ENCODE measurements at places on chromosomes 4 and X.

- DNase-seq = no peak
Observed at GRCh38 chr4:88447371-88448095, 9.4 kb upstream of the HERC5 start.

DNA sequence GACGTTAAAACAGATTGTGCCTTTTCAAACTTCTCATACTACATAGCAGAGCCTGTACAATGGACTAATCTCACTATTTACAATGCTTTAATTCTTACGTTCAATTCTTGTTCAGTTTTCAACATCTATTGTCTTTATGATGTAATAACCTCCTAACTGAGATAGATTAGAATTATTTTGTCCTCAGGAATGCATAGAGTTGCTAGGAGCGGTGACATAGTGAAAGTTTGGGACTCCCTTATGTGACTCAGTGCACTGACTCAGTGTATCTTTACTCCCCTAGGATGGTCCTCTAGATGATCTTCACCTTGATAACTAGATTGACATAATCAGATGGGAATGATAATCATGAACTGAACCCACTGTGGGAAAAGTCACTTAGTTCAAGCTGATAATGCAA is 151.5 kb downstream of the VEGFC start:
- DNase-seq = no peak

- no peak for DNase-seq
Observed at GRCh38 chrX:99653352-99653751, 756.7 kb downstream of the PCDH19 start.

GRCh38 chrX:3585719-3586118 is 127.7 kb downstream of the PRKX start:
- no peak for DNase-seq

- DNase-seq = no peak
Observed at GRCh38 chrX:13669246-13669737, 16.4 kb downstream of the TCEANC start.

GRCh38 chr4:90641861-90642599 is 514.8 kb downstream of the CCSER1 start:
- DNase-seq = no peak

GRCh38 chr4:74400395-74400794 is 35.5 kb downstream of the EREG start:
- no peak for DNase-seq

DNA sequence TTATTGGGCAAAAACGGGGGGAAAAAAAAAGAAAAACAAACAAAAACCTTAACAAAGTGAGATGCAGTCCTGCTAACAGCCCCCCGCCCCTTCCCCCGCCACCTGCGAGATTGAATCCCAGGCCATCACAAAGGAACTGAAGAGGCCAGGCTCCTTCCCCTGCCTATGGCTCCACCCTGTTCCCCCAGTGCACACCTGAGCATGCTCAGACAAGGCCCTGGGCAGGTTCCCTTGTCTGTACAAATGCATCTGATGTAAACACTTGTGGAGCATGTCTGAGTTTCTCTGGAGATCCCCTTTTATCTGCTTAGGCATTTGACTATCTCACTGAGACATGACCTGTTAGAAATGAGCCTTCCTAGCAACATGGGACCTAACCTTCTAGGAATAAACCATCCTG is 983.7 kb upstream of the PABPC4L start:
- no peak for DNase-seq

DNA sequence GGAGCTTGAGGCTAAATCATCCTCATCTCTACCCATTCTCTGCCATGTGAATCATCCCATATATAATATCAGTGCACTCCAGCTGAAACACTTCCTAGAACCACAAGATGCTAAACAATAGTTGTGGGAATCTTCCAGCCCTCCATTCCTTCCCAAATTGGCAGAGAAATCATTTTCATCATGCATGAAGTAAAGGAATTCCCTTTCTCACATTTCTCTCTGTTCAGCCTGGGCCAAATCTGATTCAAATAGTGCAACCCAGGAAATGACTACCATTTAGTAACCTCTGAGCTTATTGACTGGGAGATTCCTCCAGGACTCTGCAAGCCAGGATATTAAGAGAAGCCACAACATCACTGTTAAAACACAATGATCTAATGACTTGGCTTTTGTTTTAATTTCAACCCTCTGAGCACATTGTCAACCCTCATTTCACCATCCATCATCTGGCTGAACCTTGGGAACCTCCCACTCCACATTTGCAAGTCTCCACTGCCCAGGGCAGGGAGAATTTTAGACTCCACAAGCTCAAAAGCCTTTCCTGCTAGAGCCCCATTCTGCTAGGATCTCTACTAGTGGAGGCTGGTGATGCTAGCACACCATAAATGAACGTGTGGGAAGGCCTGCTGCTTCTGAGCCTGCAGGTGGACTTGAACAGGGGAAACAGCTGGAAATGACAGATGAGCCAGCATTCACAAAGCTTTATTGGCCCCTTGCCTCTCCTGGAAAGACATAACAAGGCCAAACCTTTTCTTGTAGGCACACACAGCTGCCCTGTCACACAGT is 133.9 kb downstream of the TET2 start:
- DNase-seq = no peak

- DNase-seq = no peak
Observed at GRCh38 chrX:16588266-16588665, 61.7 kb upstream of the S100G start.

GRCh38 chr4:56345458-56345857 is 41.8 kb downstream of the AASDH start:
- no peak for DNase-seq

- no peak for DNase-seq
Observed at GRCh38 chrX:131187206-131187605, 101.9 kb downstream of the IGSF1 start.

DNA sequence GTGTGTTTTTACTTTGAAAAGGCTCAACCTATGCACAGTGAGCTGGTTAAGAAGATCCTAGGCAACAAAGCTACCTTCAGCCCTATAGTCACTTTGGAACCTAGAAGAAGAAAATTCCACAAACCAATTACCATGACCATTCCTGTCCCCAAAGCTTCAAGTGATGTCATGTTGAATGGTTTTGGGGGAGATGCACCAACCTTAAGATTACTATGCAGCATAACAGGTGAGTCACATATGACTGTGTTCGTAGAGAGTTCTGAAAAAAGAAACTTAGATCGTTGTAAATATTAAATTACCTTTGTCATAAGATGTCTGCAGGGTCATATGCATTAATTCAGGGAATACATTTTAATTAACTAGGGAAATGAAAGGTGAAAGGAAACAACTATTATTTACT is 287.1 kb downstream of the ANK2 start:
- DNase-seq = no peak

- DNase-seq = no peak
Observed at GRCh38 chrX:48667509-48667908, 16.1 kb upstream of the WAS start.

DNA sequence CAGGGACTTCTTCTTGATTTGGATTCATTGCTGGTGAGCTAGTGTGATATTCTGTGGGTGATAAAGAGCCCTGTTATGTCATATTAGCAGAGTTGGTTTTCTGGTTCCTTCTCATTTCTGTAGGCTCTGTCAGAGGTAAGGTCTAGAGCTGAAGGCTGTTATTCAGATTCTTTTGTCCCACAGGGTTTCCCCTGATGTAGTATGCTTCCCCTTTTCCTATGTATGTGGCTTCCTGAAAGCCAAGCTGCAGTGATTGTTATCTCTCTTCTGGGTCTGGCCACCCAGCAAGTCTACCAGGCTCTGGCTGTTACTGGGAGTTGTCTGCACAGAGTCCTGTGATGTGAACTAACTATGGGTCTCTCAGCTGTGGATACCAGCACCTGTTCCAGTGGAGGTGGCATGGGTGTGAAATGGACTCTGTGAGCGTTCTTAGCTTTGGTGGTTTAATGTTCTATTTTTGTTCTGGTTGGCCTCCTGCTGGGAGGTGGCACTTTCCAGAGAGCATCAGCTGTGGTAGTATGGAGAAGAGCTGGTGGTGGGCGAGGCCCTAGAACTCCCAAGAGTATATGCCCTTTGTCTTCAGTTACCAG is 373.7 kb downstream of the AR start:
- no peak for DNase-seq

DNA sequence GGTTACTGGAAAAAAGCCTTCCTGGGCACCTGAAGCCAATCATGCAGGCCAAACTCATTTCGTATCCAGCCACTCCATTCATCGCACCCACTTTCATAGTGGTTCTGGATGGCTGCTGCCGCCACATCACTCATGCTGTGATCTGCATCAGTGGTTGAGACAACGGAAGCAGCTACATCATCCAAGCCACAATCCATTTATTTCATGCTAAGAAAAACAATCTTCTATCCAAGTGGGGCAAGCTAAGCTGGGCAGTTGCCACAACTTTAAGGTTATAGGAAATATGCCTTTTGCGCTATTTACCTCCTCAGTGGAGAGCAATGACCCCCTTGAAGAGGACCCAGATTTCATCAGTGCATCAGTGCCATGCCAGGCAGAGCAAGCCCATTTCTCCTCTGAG is 124.6 kb downstream of the GRIA3 start:
- DNase-seq = no peak

DNA sequence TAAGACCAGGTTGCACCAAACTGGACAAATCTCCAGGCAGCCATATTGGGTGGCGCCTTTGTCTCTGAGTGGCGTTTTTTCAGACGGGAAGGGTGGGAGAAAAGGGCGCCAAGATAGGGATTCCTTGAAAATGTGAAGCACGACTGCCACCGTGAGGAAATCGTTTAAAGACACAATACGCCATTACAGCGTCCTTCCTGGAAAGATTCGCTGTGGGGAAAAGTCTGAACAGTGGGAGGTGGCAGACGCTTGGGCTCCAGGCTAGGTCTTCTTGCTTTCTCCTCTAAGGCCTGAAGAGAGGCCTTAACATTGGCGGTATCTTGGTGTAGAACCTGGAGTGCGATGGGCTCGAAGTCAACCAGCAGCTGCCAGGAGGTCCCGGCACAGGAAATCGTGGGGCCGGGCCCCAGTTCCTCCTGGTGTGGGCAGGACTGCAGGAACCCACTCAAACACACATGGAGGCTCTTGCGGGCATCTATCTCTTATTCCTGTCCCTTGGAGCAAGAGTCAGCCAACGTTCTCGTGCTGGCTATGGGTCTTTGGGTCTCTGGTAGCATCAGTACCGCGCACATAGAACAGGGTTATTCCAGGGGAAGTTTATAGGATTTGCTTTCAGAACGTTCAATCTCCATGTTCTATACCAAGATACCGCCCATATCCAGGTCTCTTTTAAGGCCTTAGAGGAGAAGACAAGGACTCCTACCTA is 208.8 kb downstream of the OR13H1 start:
- DNase-seq = no peak

GRCh38 chrX:46234775-46235174 is 310.4 kb downstream of the ZNF674 start:
- no peak for DNase-seq

GRCh38 chr4:19776021-19776459 is 475.7 kb upstream of the SLIT2 start:
- no peak for DNase-seq
